ENCODE measurements at places on chromosomes 2 and 18.

DNA sequence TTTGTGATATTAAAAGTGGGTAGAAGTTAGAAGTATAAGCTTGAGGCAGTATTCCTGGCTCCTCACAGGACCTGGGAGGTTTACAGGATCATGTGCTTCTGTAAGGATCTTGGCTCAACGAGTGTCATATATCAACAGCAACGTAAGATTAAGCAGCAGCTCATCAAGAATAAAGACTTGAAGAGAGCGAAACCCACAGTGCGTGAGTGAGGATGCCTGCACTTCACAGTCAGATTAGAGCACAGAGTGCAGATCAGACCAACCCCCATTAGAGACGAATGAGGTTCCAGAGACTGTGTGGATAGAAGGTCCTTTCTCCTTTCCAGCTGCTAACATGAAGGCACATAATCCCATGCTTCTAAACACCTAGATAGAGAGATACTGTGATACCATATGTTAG is 1656.7 kb upstream of the NXPH2 start:
- no peak for DNase-seq

DNA sequence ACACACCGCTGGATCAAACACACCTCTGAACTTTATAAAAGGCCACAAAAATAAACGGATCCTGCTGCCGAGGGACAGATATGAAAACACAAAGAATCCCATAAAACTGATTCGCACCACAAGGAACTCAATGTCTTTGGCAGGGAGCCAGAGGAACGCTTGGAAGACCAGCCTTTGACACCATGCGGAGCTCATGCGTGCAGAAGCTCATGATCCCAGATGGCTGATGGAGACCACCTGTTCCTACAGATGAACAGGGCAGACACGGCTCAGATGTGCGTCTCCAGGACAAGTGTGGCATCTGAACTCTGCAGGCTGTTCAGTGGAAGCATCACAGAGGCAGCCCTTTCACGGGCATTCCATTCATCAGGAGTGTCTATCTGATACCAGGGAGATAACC is 24.9 kb downstream of the COPS9 start:
- no peak for DNase-seq

DNA sequence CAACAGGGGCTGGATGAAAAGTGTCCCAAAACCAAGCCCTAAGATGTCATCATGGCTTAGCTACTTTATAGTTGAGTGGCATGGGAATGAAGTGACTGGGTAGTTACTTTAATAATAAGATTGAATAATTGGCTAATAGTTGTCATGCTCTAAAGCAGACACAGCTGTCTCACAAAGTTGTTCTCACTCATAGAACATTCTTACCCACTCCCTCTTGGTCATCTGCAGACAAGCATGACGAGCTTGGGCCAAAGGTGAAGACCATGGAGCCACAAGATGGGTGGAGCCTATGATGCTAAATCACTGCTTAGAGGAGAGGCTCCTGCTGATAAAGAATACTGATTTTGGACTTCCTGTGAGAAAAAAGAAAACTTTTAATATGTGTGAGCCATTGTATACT is 62.4 kb upstream of the MMADHC start:
- no peak for DNase-seq

- no peak for DNase-seq
These were observed 12.4 kb upstream of the DTNB start for GRCh38 chr2:25685741-25686140.

DNA sequence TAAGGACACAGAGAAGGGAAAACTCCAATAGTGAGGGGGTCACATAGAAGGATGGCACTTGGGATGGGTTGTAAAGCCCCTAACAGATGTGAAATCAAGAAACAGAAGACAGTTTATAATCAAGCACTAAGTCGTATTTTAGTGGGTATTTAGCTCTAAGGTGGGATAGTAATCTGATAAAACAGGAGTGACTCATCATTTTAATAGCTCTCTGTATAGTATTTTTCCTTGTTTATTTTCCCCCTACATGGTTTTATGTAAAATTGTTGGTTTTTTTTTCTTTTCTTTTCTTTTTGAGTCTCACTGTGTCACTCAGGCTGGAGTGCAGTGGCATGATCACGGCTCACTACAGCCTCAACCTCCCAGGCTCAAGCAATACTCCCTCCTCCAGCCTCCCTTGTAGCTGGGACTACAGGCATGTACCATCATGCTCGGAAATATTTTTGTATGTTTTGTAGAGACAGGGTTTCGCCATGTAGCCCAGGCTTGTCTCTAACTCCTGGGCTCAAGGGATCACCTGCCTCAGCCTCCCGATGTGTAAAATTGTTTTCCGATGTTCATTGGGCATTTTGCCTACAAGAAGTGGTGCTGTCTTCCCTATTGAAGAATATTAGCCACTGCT is 142.6 kb upstream of the SERPINE2 start:
- DNase-seq = no peak

All from amniotic stem cell (primary cell).